ENCODE measurements at places on chromosomes 4 and X.

DNA sequence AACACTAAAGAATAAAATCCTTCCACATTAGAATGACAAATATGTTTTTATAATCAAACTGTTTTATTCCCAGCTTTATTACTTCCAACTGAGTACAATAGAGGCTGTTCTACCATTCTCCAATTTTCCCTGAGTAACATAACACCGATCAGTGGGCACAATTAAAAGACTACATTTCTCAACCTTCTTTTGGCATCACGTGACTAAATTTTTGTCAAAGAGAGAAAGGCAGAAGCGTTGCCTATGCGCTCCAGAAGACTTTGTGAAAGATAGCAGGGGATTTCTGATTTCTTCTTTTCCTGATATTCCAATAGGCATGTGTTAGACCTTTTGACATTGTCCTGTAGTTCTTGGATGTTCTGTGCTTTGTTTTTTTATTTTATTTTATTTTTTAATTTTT lies 1705.6 kb upstream of the PCDH7 start:
- no peak for DNase-seq

GRCh38 chr4:82561786-82562563 lies at the start of gene TMEM150C:
TMEM150C (minus strand) TSS chr4:82561988; CDS start chr4:82504657, 57,331 bp downstream.
- DNase-seq = no peak

DNA sequence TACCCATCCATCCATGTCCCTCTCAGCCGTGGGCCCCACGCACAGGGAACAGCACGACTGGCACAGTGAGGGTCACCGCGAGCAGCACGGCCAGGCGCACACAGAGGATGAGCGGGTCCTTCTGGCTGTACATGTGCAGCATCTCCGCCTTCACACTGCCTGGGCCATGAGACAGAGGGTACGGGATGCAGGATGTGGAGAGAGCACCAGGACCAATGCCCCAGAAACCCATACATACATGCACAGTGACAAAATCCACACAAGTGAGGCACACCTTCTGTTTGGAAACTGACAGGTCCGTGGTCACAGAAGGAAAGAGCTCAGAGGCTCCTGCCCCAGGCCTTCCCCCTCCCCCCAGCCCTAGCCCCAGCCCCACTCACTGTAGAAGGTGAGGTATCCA lies 9.5 kb downstream of the SLC38A5 start:
- no peak for DNase-seq

GRCh38 chr4:113815826-113816225 lies 54.3 kb upstream of the CAMK2D start:
- no peak for DNase-seq

GRCh38 chr4:17497890-17498523 lies 13.9 kb downstream of the QDPR start:
- no peak for DNase-seq

DNA sequence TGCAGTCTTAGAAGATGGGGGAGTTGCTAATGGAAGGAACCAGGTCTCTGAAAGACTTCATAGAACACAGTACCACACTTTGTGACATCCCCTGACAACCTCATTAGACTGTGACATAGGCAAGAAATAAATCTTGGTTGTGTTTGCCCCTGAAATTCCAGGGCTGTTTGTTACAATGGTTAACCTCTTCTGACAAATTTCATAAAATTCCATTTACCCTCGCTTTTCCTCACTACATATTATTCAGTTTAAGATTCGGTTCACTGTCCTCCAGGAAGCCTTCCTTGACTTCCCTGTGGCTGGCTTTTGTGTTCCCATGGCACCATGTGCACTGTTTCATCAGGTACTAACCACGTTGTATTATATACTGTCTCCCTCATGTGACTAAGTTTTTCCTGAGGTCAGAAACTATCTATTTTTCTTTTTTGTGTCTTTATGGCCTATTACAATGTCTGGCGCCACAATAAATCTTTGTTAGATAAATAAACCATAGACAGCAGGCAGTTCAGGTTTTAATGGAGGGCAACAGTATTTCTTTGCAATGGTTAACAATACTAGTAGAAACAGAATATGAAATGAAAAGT lies 54.2 kb downstream of the ATXN3L start:
- no peak for DNase-seq

GRCh38 chr4:10606483-10607155 lies 77.9 kb downstream of the CLNK start:
- no peak for DNase-seq

DNA sequence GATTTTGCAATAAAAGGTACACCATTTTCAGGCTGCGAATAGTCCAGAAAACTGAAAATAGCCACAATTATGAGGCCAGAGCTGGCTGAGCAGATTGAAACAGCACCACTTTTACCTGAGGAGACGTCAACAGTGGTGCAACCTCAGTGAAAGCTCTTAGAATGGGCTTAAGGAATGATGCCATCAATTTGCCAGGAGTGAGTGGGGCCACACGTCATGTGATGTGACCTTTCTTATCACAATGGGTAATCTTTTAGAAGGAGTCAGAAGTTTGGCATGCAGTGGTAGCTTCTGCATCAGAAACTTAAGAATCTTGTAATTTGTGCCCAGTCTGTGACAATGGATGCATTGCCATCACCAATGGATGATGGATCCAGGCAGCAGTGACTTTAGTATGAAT lies 27.6 kb downstream of the ZNF81 start:
- DNase-seq = no peak

- DNase-seq = no peak
Measured at GRCh38 chr4:34293459-34293858, 1950.9 kb downstream of the ARAP2 start.

DNA sequence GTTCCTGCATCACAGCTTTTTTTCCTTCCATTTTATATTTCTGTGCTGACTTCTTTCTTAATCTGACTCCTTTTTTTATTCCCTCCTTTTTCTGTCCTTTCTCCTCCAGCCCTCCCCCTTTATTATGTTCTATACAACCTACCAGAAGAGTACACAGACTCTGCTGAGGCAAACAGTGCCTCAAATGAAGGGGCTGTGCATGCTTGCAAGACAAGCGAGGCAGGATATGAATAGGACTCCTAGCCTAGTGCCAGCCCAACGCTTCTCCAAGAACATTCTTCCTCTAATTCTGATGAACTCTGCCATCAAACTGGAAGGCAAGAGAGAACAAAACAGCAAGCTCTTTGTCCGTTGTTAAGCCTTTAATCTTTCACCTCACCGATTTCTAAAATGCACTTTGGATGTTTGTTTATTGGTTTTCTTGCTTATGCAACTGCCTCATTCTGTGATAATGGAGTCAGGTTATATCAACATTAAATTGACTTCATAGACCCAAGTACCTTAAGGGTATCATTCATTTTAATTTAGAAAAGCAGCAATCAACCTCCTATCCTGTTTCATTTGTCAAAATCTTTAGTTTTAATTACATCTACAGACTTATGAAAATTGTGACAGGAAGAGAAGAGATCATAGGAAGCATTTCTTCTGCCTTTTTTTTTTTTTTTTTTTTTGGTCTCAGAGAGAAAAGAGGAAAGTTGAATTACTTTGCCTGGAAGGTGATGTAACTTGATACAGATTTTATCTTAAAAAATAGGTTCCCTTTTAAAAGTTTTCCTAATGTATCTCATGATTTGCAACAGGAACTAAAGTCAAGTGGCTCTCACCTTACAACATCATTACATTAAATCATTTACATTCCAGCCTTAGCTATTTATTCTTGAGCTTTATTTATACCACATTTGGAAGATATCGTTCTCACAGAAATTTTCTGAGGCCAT lies 284.7 kb upstream of the FTHL17 start:
- no peak for DNase-seq

GRCh38 chr4:144575181-144575580 lies 70.8 kb upstream of the HHIP start:
- DNase-seq = no peak

- no peak for DNase-seq
Measured at GRCh38 chr4:182093431-182093831, 149.8 kb upstream of the TENM3 start.

DNA sequence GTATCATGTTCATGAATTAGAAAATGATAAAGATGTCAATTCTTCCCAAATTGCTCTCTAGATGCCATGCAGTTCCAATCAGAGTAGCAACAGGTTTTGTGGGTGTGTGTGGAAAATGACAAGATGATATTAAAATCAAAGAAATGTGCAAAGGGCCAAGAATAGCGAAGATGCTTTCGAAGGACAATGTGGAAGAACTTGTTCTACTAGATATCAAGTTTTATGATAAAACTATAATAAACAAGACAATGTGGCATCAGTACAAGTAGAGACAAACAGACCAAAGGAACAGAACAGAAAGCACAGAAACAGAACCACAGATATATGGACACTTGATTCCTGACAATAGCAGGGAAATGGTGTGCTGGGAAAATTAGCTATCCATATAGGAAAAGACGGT lies 9.0 kb downstream of the TAB3 start:
- DNase-seq = no peak

DNA sequence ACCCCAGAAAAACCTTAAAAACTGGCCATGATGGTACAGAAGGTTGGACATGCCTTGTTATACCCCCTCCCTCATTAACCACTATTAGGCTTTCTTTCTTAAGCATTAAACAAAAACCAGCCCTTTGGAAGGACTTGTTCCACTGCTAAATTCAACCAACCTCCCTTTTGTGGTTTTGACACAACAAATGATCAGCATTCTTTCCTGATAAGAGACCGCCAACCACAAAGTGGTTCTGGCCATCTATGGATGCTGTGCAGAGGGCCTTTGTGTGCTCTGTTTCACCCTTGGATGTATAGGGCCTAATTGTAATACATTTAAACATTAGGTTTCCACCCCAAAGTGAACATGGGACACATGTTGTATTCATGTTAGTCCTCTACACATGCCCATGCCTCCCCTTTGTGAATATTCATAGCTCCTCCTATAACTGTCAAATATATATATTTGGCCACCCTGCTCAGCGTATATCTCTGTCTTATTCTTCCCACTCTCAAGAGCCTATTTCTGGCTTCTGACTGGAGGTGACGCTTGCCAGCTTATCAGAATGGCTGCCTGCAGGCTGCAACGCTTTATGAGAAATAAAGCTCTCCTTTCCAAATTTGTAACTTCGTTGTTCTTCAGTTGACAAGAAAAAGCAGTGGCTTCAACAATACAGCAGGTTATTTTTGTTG lies 126.6 kb downstream of the NPNT start:
- no peak for DNase-seq

DNA sequence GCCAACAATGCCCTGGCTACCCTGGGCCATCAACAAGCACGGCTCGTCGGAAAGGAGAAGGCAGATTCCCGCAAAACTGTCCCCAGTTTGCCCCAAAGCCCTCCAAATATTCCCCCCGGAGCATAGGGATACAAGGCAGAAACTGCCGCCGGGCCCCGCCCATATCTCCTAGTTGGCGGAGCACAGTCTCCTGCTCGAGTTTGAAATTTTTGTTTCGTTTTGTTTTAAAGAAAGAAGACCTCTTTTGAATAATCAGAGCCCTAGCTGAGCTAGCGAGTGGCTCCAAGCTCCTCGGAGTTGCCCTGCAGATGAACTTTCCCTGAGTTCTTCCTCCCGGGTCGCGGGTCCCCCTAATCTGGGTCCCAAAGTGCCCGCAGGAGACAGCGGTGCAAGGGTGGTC lies 138.1 kb upstream of the ZIC3 start:
- DNase-seq = no peak

GRCh38 chr4:23614284-23614892 lies 275.5 kb downstream of the PPARGC1A start:
- no peak for DNase-seq

DNA sequence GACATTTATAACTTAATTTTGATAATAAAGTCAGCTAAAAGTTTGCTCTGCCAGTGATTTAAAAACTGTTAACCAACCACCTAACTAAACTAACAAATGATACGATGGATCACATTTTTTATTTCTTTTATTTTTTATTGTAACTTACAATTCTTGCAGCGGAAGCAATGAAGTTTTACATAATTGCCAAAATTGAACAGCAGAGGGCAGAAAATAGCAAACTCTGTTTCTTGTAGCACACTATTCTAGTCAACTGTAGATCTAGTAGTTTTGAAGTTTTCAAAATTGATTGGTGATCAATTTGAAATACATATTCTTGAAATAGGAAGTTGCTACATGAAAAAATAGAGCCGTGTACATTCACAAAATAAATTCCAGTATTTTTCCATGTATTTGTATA lies 2.8 kb upstream of the GRIA2 start:
- no peak for DNase-seq

GRCh38 chrX:139892512-139892911 lies 40.3 kb downstream of the ATP11C start:
- no peak for DNase-seq

GRCh38 chr4:153622778-153623240 lies 61.3 kb upstream of the TLR2 start:
- DNase-seq = no peak

GRCh38 chr4:88158038-88158488 lies 376 bp downstream of the ABCG2 start:
- no peak for DNase-seq

DNA sequence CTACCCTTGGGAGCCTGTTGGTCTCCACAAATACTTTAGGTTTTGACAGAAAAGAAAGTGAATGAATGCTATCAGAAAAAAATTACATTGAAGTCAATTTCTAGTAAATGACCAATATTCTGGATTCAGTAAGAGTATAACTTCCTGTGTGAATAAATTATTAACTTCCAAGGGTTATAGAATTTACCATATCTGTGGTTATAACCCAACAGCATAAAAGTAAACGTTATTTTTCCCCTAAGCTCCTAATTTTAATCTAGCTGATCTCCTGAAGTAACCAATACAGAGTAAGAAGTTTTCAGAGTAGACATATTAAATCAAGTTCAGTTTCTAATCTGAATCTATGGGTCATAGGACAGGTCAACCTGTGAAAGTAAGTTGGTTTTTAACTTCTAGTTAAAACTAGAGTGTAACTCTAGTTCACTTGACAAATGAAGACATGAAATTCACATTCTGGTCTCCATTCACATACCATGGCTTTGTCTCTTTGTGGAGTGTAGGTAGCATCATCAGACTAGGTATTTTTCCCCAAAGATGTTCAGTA lies 22.8 kb downstream of the DTHD1 start:
- DNase-seq = no peak

- no peak for DNase-seq
Measured at GRCh38 chr4:145099653-145100052, 1.5 kb downstream of the ABCE1 start.

DNA sequence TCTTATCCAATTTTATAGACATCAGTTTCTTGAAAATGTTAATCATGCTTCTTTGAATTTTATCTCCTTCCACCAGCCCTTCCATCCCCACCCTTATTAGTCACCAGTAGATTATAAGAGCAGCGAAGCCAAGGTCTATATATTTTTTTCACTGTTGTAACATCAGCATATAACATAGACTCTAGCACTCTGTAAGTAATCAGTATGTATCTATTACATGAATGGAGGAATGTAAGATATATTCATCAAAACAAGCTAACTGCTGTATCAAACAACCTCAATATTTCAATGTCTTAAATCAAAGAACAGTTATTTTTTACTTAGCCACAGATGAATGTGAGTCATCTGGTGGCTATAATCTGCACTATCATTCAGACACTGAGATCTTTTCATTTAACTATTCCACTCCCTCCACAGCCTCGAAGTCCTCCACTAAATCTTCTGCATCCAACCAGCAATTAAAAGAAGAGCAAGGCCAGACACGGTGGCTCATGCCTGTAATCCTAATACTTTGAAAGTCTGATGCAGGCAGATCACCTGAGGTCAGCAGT lies 178.9 kb downstream of the CENPC start:
- DNase-seq = no peak

Data from NCI-H2081 treated with DMSO at 0.1 percent for 48 hours (cell line).